Hepatic stellate cell (primary cell): ENCODE measurements at places on chromosomes 12 and 14.
A peak's percentile ranks its signal among the peaks of the same experiment; 100 is the strongest.

DNA sequence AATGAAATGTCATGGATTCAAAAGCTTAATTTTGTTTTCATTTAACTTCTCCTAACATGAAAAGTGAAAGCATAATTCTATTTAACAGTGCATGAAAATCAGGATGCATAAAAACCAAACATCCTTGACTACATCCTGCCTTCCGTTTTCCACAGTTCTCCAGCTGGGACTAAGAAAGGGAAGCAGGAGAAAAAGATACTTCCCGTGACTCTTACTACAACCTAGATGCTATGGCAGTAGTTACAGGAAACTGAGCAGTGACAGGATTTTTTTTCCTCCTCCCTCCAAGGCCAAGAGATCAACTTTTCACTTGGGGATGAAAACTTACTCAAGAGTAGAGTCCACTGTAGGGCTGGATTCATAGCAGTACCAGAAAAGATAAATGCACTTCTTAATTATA lies 2.6 kb downstream of the EXOC5 start:
- no peak for DNase-seq

- no peak for DNase-seq
Measured at GRCh38 chr12:50257236-50258166, 25.8 kb downstream of the LIMA1 start.

GRCh38 chr12:44286821-44287505 lies 451.1 kb downstream of the TMEM117 start:
- no peak for DNase-seq

DNA sequence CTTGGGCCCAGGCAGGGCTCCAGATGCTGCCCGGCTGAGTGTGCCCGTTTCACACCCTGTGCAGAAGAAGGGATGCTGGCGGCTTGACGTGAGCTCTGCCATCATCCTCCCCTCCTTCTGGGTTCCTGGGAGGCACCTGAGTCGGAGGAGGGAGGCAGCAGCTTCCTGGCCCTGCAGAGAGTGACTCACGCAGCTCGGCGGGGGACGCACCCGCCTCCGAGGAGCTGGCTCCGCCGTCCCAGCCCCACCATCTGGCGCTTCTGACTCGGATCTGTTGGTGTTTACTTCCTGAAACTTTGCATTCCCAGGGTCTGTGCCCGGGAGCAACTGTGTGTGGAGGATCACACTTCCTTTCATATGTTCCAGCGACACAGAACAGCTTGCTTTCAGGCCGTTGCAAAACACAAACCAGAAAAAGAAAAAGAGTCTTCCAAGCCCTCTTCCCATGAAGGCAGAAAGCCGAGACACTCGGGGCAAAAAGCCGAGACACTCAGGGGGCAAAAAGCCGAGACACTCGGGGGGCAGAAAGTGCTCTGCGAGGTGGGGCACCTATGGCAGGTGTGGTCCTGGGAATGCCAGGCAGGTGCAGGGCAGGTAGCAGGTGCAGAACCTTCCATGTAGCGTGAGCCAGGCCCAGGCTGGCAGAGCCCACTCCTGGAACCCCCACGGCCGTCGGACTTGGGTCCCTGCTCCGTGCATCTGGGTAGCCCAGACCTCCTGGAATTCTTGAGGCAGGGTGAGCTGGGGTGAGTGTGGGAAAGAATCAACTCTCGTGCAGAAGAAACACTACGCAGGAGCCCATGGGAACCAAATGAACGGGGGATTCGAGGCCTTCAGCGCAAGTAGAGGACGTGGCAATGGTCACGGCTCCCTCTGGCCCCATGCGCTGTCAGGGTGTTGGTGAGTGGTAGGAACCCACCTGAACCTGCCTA lies 27.6 kb upstream of the GALNT9 start:
- peak; percentile 75 for DNase-seq

DNA sequence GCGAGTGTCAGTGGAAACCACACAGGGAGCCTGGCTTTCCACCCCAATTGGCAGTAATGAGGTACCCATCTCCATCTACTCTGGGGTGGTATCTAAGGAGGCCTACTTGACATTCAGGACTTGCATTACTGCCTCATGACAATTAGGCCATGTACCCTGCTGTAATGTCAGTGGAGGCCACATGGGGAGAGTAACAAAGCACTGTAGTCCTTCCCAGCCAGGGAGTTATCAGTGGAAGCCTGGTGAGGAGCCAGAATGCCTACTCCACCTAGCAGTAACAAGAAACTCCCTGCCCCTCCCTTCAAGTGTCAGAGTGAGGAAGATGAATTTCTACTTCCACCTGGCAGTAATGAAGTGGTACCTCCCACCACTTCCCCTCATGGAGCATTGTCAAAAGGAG lies 12.5 kb downstream of the TIMM9 start:
- no peak for DNase-seq

- DNase-seq = no peak
Measured at GRCh38 chr12:21330682-21331253, 3.9 kb downstream of the SLCO1A2 start.

DNA sequence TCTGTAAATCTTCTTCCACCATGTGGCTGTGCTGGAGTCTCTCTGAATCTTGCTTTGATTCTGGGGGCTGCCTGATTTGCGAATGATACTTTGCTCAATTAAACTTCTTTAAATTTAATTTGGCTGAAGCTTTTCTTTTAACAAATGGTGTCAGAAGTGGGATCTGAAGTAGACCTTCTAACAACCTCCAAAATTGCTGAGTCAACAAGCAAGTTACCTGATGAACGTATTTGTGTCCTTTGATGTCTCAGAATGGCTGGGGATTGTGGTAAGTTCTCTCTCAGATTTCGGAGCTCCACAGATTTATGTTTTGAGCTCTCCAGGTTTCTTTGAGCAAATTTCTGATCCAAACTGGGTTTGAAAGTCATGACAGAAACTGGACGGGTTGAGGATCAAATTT lies 1.9 kb upstream of the OR4E1 start:
- no peak for DNase-seq

- DNase-seq = no peak
Measured at GRCh38 chr14:105043641-105044040, 21.6 kb downstream of the GPR132 start.

DNA sequence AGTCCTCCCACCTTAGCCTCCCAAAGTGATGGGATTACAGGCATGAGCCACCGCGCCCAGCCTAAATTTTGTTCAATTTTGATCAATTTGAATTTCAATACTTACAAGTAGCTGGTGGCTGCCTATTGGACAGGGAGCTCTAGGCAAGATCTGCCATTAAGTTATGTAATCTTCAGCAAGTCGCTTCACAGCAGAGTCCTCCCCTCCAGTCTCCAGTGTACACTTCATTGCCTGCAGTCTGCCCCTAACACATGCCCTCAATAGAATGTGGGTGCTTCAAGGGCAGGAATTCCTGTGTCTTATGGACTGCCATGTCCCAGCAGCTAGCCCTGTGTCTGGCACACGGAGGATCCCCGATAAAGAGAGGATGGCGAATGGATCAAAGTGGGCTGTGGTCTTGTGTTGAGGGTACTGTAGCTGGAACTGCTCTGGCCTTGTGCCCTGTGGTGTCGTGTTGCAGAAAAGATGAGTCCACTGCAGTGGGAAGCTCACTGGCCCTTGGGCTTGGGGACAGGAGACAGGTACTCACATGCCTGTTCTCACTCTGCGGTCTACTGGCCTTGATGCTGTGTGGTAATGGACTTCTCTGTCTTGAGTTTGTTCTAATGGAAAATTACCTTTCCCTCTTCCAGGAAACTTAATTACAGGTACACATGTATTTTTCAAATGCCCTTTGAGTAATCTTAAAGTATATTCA lies 67.6 kb downstream of the TECPR2 start:
- no peak for DNase-seq

- no peak for DNase-seq
Measured at GRCh38 chr12:29743077-29743476, 40.7 kb downstream of the TMTC1 start.
